Right atrium auricular region (tissue), 2 donors: ENCODE measurements at places on chromosomes 12 and 14. TPM values are rescaled to one million over a fixed set of nuclear protein-coding genes. Genes with fewer than 3 reads are reported as not detected.

MYH6 gene
- total RNA-seq, result 8,253 TPM

STAB2 gene
- total RNA-seq, result 0.11 TPM

CCDC175 gene
- not detected for total RNA-seq

KMT2D gene
- total RNA-seq, result 49.1 TPM

GRCh38 chr14:57290751-57291150 is 22.0 kb downstream of the AP5M1 start:
- H3K4me1 ChIP-seq, result no peaks in the 10 kb centered on the region
- DNase-seq, result no peak
- no peak overlapping the region for H3K4me3 ChIP-seq
- no peak overlapping the region for H3K27ac ChIP-seq
- H3K27me3 ChIP-seq, result no peaks in the 10 kb centered on the region

DNA sequence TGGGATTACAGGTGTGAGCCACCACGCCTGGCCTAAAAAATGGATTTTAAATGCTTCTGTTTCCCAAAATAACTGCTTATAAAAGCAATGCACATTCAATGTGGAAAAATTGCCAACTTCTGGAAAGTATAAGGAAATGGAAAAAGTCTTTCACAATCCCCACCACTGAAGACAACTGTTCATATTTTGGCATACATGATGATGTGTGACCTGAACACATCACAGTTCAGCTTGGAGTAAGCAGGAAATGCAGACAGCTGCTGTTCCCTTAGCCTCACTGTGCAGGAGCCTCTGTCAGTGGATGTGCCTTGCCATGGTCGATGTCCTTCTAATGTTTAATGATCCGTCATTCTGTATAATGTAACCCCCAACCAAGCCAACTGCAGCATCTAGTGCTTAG is 5.2 kb downstream of the MTERF2 start:
- H3K4me1 ChIP-seq, result peaks cover 53% of the 10 kb centered on the region
- H3K4me3 ChIP-seq, result no peak overlapping the region
- H3K27ac ChIP-seq, result no peak overlapping the region
- DNase-seq, result no peak

GRCh38 chr14:88825078-88825458 is 617 bp downstream of the TTC8 start:
- no peaks in the 10 kb centered on the region for H3K27me3 ChIP-seq
- H3K4me3 ChIP-seq, result peak overlapping the region; percentile 75
- H3K27ac ChIP-seq, result peak overlapping the region; percentile 78
- H3K36me3 ChIP-seq, result no peaks in the 10 kb centered on the region
